Activated naive CD4-positive, alpha-beta T cell (primary cell): ENCODE measurements at places on chromosomes 5 and 9.

DNA sequence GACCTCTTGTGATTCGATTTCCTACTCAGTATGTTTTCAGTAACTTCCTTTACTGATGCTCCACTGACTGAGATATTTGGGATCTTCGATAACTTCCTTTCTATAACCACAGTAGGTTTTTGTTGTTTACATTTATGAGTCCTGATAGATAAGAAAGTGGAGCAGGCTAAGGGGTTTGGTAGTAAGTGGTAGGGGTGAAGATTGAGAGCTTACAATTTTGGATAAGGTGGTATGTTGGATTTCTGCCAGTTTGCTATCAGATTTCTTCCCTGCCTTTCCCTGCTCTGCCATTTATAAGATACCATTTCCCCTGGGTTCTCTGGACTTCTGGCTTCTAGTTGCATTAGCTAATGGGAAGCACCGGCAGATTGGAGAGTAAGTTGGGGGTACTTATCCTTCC is 7.9 kb upstream of the NDUFS4 start:
- no peak for DNase-seq

- no peak for DNase-seq
Measured at GRCh38 chr9:131319486-131319885, 30.0 kb downstream of the PLPP7 start.

DNA sequence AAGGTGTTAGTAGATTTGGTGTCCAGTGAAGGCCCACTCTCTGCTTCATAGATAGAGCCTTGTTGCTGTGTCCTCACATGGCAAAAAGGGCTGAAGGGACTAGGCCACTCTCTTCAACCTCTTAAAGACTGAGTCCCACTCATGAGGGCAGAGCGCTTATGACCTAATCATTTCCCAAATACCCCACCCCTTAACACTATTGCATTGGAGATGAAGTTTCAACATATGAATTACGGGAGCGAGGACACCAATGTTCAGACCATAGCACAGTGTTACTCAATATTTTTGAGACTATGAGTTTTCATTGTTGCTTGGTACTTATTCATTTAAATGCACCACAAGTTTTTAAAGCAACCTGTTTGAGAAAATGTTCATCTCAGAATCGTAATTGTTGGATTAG is 8.8 kb upstream of the OTULINL start:
- DNase-seq = no peak

- no peak for DNase-seq
Measured at GRCh38 chr5:80206282-80206681, 49.6 kb downstream of the SERINC5 start.

DNA sequence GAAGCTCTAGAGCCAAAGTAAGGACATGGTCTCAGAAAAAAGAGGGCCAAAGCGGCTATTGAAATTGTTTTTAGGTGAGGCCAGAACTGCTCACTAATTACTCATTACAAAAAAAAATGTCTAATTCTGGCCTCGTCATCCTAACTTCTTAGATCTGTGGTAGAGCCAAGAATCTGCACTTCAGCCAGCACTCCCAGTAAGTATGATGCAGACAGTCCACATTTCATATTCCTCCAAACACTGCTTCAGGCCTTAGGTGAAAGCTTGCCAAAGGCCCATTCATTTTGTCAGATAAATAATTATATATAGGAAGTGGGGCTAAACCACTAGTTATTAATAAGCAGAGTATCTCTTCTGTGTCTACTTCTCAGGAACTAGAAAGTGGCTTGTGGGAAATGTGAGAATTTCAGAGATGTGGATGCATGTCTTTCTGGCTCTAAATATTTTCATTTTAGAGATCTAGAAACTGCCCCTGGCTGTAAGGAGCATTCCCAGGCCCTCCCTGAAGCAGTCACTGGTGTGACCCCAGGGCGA is 554.0 kb downstream of the TLE4 start:
- no peak for DNase-seq

DNA sequence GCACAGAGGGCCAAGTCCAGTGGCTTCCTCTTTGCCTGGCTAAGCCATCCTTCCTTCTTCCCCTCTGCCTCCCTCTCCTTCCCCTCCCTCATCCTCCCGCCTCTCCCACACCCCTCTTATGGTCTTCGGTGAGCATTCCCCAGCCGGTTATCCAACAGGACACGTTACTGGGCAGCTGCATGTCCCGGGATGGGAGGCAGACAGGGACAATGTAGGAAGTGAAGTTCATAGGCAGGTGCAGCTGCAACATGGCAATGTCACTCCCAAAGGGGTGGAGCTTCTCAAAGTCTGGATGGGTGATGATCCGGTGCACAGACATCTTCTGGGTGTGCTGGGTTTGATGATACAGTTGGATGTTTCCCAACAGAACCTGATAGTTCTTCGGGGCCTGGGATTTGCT is 71.4 kb upstream of the SPTLC1 start:
- no peak for DNase-seq

DNA sequence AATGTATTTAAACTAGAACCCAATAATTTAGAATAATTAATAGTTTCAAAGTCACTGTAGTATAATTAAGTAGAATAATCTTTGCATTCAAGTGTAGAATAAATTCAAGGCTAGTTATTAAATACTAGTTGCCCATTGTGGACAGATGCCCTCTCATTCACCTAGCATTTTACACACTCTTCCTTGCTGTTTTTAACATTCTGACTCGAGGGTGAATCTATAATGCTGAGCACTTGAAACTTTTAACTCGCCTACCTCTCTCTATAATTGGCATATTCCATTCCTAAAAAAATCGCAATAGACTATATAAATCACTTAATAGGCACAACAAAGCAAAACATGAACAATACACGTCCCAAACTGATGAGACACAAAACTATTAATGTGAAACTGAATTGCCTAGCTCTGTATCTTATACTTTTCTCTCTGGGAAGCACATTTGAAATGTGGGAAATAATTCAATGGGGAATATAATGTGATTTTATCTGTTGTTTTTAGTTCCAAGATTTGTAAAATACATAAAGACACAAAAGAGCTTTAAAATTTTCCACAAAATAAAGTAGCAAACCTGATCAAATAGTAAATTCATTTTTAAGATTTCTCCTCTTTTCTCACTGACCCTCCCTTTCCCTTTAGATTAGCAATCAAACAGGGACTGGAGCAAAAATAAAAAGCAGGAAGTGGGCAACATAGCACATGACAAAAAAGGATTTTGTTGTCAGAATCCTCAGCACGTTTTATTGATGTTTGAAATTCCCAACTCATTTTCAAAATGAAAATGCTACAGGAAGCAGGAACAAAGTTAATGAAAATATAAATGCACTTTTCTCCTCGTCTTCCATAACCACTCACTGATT is 295.6 kb downstream of the PDE4D start:
- DNase-seq = no peak

GRCh38 chr9:107895501-107896001 is 406.0 kb upstream of the KLF4 start:
- DNase-seq = no peak
